ENCODE measurements at places on chromosomes 1 and 21.

DNA sequence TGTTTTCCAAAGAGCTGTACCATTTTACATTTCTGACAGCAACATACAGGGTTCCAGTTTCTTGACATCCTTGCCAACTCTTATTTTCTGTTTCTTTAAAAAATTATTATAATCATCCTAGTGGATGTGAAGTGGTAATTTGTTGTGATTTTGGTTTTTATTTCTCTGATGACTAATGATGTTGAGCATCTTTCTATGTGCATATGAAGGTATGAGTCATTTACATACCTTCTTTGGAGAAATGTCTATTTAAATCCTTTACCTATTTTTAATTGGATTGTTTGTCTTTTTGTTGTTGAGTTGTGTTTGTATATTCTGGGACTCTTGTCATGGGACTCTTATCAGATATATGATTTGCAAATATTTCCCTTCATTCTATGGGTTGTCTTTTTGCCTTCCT, 20.8 kb upstream of the MPC2 start:
- DNase-seq: no peak

DNA sequence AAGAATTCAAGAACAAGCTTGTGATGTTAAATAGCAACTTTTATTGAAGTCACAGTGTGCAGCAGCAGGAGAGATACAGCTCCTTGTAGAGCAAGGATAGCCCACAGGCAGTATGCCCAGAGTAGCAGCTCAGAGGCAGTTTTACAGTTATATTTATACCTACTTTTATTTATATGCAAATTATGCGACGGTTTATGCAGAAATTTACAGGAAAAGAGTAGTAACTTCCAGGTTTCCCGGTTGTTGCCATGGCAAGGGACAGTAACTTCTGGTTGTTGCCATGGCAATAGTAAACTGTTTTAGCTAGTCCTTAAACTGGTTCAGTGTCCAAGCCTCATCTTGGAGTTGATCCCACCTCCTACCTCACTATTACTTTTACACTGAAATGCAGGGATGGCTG, 344.6 kb upstream of the LYPLAL1 start:
- no peak for DNase-seq

GRCh38 chr1:35866991-35867390, 16.0 kb upstream of the AGO1 start:
- DNase-seq: no peak

DNA sequence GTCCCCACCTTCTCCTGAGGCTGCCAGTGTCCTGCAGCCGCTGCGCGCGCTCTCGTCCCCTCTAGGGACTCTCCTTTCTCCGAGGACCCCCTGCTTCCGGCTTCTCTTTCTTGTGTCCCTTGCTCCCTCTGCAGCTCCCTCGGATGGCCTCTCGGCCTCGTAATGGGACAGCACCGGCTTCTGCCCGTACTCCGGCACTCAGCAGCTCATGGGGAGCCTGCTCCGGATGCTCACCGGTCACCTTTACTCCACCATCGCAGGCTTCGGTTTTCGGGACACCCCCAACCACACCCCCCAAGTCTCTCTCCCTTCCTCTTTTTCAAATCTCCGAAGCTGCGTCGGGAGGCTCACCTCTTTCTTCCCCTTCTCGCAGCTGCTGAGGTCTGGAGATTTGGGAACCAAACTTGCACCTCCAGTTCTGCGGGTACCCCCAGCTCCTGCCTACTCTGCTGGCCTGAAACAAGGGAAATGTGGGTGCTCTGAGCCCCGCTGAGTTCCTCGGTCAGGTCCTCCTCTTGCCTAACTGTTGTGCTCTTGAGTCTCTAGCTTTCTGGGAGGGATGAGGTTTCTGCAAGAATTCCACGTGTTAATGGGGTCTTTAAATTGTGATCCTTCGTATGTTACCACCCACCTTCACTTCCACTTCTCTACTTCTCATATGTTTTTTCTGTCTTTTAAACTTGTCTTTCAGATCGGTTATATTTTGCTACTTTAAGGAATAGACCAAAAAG, 930 bp downstream of the CDC14A start:
- peak; percentile 61 for DNase-seq

- DNase-seq: no peak
Measured at GRCh38 chr1:32307324-32307723, 15.4 kb downstream of the HDAC1 start.

GRCh38 chr1:186220067-186220466, 155.0 kb downstream of the TPR start:
- no peak for DNase-seq

DNA sequence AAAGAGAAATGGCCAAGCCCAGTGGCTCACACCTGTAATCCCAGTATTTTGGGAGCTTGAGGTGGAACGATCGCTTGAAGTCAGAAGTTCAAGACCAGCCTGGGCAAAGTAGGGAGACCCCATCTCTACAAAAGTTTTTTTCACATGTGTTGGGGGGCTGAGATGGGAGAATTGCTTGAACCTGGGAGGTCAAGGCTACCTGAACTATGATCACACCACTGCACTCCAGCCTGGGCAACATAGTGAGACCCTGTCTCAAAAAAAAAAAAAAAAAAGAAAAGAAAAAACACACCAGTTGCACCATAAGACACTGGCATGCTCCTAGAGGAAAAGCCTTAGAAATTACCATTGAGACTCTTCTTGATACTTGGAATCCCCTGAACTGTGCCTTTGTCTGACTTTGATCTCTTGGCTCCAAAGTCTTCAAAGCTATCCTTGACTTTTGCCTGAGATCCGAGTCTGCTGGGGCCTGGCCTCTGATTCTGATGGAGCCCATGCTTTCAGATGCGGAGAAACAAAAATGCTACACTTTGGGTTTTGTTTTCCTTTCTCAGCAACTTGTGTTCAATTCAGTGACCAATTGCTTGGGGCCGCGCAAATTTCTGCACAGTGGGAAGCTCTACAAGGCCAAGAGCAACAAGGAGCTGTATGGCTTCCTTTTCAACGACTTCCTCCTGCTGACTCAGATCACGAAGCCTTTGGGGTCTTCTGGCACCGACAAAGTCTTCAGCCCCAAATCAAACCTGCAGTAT, 33.7 kb downstream of the ATP5PO start:
- DNase-seq: no peak

DNA sequence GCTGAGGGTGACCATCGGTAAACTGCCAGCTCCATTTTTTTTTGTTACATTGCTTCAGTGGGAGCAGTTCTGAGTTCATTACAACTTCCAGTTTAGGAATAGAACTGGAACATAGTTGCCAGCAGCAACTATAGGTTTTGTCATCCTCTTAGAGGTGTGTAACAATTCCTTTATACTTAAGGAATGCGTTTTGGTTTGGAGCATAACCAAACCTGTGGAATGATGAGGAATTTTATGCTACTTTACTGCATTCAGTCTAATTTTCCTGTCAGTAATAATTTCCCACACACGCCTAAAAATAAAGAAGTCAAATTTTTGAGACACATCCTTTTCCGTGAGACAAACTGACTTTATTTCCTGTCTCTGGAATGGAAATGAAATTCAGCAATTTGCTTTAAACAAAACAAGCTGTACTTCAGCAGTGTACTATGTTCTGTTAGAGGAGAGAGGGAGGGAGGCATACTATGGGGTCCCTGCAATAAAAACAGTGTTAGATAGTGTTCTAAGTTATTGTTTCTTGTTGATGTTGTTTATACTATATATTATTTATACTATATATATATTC, 4.8 kb upstream of the AMPD1 start:
- no peak for DNase-seq

- DNase-seq: no peak
Measured at GRCh38 chr1:204110894-204111633, 38.1 kb downstream of the SOX13 start.

- no peak for DNase-seq
Measured at GRCh38 chr1:157466011-157466410, 86.3 kb downstream of the FCRL5 start.

GRCh38 chr1:234776256-234776875, 166.4 kb upstream of the IRF2BP2 start:
- DNase-seq: no peak

DNA sequence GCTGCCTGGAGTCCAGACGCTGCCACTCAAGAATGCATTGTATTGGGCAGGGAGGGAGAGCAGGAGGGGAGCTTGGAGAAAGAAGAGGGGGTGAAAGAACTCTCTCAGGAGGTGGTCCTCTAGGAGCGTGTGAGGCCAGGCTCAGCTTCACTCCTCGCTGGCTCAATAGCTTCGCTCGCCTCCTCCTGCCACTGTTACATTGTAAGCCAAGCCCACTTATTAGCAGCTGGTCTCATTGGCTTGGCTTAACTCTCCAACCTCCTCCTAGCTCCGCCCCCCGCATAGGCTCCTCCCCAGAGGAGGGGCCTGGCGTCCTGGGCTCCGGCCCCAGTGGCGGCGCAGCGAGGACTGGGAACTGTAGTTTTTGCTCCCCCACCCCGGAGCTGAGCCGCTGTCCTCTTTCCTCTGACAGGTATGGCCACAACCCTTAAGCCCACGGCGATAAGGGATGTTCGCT, at the start of gene KCNN3:
Gene KCNN3, minus strand, starts transcription at position 167 of the 457 bp plus-strand sequence. CDS start 317 bp downstream, outside the sequence.
- peak; percentile 96 for DNase-seq

DNA sequence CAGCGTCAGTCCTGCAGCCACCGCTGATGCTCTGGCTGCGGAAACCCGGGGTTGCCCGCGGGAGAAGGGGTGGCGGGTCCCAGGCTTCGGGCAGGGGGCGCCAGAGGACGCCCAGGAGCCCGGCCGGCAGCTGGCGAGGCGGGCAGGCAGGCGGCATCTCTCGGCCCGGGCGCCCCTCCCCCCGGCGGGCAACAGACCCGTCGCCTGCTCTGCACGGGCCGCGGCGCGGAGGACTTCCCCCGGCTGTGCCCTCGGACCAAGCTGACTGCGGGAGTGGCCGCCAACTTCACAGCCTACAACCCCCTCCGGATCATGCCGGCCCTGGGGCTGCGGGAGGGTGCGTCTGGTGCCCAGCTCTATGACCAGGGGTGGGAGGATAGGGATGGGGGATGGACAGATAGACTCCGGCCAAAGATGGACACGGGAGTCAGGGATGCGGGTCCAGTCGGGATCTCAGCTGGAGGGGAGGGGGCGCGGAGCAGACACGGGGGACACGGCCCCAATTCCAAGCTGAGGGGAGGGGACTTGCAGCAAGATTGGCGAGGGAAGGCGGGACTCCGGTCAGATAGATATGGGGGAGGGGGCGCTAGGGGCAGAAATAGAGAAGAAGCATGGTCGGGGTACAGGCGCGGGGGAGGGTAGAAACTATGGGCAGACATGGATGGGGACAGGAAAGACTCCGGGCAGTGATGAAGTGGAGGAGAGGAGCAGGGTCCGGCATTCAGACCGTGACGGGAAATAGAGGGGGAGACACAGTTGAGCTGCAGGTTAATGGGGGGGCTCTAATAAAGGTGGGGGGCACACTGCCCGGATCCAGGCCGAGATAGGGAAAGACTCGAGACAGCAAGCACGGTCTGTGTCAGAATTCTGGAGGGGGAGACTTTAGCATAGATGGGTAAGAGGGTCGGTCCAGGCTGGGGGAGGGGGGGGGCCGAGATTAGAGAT, 1.1 kb downstream of the ADGRB2 start:
- DNase-seq: peak; percentile 82
